ENCODE measurements at places on chromosomes 16 and 17.

DNA sequence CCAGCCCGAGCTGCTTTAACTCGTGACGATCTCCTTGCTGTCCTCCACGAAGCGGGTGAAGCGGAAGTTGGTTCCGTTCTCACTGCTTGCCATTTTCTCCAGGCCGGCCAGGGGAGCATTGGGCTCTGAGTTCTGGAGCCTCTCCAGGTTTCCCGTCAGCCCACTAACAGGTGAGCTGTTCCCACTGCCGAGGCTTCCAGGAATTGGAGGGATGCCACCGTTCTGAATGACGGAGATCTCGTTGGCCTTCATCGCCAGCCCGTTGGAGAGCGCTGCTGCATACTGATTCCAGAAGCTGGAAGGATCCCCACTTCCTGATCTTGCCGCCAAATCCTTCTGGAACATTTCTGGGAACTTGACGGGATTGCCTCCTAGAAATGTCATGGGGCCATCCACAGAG lies 14.0 kb downstream of the SALL1 start:
- peak; percentile 63 for DNase-seq

DNA sequence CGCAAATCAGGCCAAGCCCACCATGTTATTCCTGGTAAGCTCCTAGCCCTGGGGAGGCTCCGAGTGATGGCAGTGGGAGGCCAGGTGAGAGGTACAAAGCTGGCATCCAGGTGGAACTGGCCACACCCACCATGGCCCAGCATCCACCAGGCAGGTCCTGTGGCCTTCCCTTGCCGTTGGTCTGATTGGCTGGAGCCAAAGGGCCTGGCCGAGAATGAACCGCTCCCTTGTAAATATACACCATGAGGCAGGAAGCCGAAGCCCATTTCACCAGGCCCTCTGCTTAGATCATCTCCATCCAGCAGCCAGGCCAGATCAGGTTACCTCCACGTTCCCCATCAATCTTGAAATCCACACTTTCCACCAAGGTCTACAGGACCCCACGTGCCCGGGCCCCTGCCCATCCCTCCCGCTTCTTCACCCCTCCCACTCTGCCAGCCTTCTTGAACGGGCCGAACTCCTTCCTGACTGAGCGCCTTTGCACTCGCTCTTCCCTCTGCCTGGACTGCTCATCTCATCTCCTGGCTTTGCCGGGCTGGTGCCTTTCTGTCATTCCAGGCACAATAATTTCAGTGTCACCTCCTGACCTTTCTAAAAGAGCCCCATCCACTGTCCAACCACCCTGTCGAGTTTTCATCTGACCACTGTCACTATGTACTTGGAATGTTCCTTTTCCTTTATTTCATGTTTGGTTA lies 5.8 kb downstream of the SOCS1 start:
- no peak for DNase-seq

DNA sequence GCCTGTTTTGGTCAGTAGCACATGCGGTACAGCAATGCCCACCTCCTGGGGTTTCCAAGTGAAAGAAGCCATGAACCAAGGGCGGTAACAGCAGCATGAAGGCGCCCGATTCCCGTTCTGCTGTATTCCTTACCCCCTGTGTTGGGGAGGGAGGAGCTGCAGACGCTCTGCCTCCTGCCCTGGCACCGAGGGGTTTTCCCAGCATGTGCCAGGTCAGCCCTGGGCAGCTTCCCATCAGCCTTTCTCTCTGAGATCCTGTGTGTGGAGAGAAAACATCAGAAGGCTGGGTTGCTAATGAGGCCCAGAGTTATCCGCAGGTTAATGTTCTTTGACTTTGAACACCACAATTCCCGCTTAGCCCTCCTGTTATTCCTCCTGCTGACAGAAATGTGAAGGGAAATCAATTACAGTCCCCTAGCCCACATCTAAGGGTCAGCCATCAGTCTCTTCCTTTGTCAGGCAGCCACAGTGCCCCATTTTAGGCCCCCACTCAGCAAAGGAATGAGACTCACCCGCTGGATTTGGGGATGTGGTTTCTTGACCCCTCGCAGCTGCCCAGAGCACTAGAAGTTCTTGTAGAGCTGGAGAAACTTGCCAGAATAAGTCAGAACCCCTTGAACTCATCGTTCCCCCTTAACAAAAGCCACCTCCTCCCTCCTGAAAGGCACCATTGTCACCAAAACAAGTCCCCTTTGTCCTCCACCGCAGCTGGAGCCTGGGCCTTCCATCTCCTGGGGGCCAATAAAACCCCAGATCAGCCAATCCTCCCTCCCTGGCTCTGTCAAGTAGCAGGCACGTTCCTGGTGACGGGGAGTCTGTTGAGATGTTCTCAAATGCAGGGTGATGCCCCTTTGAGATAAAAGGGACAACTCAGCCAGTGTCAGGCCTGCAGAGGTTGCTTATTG lies 168.5 kb downstream of the KATNIP start:
- DNase-seq: peak; percentile 83

DNA sequence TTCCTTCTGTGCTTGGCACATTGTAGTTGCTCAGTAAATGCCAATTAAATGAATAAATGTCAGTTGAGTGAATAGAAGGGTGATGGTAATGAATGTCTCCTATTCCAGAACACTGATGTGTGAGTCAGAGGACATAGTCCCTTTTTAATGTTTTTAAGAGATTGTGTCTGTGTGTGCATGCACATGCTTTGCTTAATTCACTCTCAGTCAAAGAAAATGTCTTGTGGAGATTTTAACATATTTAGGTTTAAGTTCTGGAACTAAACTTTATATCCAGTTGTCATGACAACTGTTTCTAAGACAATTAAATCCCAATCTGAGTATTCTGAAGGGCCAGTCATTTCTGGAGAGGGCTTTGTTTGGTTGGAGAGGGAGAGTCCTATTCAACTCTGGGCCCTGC lies 255.3 kb upstream of the CDH11 start:
- DNase-seq: no peak

DNA sequence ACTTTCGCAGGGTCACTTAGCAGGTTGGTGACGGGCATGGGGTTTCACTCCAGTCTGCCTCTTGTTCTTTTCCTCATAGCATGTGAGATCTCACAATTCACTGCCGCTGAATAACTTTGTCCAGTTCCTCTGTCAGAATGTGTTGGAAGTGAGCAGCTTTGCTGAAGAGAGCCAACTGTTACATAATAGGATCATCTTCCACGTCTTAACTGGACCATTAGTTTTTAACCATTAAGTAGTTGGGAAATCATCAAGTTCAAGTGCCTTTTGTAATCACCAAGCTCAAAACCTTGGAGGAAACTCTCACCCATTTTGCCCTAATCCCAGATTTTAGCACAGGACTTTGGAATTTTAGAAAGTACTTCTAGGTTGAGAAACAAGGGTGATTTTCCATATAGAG lies 290.6 kb downstream of the WWOX start:
- DNase-seq: no peak

GRCh38 chr16:88782454-88783390 lies 2.3 kb downstream of the PIEZO1 start:
- no peak for DNase-seq

DNA sequence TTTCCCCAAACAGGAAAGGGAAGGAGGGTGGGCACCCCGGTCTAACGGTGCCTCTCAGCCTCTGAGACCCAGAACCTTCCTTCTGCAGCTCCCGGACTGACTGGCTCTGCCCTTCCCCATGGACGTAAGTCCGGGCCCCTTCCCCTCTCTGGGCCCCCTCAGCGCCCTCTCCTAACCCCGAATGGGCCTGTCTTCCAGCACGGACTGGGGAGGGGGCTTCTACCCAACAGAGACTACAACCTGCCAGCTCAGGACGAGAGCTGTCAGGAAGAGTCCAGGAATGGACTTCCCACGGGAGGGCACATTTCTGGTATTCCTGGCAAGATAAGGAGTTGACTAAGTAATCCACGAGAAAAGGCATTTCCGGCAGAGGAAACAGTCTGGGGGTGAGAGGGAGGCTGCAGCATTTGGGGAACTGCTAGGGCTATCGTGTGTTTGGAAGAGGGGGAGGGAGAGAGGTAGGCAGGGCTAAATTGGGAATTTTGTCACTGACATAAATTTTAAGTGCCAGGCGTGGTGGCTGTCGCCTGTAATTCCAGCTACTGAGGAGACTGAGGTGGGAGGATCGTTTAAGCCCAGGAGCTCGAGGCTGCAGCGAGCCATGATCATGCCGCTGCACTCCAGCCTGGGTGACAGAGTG lies 12.1 kb upstream of the ALDOA start:
- no peak for DNase-seq

DNA sequence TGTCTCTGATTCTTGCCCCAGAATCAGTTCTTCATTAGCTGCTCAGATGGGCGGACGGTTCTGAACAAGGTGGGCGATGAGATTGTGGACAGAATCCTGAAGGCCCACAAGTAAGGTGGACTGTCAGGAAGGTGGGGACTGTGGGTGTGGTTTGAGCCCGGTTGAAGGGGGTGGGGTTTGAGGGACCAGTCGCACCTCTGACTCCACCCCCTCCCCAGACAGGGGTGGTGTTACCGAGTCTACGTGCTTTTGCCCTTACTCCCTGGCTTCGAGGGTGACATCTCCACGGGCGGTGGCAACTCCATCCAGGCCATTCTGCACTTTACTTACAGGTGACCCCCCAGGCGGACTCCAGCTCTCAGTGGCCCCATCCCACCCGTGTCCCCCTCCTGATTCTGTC lies 11.3 kb downstream of the PLD2 start:
- DNase-seq: no peak

DNA sequence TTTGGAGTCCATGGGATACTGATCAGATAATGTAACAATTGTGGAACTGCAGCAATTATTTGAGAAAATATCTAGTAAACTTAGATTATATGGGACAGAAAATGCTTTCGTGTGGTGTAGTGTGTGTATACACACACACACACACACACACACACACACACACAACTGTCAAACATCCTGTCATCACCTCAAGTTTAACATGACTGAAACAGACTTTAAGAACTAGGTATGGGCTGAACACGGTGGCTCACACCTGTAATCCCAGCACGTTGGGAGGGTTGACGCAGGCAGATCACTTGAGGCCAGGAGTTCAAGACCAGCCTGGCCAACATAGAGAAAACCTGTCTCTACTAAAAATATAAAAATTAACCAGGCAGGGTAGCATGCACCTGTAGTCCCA lies 544 bp upstream of the EVI2A start:
- DNase-seq: no peak

- no peak for DNase-seq
Observed at GRCh38 chr16:528111-529011, 849 bp downstream of the CAPN15 start.

DNA sequence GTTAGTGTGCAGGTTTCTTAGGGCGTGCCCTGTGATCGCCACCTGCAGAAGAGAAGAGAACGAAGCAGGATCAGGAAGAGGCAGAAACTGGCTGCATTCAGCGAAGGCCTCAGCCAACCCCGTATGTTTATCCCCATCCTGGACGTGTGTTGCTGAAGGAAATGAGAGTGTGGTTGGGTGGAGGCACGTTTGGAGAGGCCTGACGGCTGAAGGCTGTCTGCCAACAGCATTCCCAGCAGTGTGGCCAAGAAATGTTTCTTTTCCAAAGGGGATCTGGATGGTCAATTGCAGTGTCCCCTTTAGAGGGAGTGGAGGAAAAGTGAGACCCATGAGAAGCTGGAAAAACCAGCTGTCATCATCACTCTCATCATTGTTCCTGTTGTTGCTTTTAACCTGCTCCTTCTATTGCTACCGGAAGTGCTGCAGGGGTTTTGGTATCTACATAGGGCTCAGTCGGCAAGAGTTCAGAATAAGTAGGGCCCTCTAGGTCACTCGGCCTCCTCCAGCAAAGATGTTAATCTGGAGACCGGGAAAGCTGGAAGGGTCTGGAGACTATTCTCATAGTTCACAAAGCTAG lies 46.5 kb upstream of the SLC47A1 start:
- DNase-seq: no peak

GRCh38 chr17:29504711-29505110 lies 62.1 kb downstream of the ABHD15 start:
- no peak for DNase-seq

GRCh38 chr16:81499576-81500380 lies 55.2 kb downstream of the CMIP start:
- DNase-seq: no peak

- DNase-seq: no peak
Observed at GRCh38 chr16:86502856-86503748, 7.2 kb upstream of the FOXF1 start.

DNA sequence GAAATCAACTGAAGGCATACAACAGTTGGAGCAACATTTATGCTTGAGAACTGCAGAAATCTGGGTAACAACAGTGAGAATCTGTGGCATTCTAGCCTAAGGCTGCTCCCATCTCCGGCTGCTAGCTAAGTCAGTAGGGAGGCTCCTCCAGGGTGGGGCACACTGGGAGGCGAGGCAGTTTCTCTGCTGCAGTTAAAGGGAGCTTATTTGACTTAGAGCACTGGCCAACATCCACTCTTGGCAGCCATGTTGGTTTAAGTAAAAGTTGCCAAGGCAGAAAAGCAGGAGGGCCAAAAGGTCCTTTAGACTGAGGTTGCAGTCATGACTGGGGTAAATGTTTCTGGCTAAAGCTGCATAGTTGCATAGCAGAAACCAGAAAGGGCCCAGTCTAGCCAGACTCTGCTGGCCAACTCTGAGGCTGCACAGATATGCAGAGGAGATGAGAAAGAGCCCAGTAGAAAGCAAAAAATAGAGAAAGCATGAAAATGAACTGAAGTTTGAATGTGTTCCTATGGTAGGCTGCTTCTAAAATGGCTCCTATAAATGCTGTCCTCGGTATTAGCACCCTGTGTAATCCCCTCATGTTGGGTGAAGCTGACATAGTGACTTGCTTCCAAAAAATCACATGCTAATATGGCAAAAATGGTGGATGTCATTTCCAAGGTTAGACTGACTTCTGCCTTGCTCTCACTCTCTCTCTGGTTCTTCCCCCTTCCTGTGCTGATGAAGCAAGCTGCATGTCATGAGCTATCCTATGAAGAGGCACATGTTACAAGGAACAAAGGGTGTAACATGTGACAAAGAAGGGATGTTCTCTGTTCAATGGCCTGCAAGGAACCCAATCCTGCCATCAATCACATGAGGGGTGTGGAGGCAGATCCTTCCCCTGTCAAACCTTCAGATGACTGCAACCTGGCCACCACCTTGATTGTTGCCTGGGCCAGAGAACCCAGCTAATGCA lies 3.7 kb upstream of the C16orf78 start:
- no peak for DNase-seq

- no peak for DNase-seq
Observed at GRCh38 chr16:27321013-27321915, 7.5 kb downstream of the IL4R start.

DNA sequence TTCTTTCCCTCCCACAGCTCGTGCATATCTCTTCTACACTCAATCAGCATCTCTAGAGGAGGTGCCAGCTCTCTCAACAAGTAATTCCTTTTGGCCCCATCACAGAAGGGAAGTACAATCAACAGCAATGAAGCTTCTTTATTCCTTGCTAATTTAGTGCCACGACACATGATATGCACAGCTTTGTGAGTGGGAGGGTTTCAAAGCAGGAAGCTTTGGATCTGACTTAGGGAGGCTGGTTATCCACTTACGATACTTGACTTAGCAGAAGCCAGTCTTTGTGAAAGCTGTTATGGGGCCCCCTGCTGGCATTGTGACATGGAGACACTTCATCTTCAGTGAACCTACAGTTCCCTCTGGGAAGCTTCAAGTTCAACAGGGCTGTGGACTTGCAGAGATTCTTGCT lies 81.0 kb downstream of the TMEM100 start:
- DNase-seq: no peak

All from amygdala (tissue), 56 donors.